ENCODE measurements at places on chromosomes 7 and 10.

DNA sequence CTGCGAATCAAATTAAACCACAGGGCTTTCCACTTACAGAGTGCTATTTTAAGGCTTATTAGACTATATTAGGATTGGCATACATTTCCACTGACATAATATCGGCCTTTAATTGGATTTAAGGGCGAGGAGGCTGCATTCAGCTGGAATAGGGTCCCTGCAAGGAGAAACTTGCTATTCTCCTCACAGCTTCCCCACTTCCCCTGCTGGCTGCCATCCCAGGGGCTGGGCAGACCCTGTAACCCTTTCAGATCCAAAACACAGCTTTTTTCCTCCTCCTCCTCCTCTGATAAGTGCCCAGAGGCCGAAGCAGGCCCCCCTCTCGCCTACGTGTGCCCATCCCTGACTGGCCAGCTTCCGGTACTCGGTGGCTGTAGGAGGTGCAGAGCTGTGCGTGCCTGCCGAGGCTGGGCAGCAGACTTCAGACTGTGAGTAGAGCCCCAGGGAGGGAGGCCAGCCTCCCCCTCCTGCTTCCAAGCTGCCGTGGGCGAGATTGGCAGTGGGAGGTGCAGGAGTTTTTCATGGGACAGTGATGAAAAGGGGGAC is 224.2 kb downstream of the PLXNA4 start:
- no peak for DNase-seq

DNA sequence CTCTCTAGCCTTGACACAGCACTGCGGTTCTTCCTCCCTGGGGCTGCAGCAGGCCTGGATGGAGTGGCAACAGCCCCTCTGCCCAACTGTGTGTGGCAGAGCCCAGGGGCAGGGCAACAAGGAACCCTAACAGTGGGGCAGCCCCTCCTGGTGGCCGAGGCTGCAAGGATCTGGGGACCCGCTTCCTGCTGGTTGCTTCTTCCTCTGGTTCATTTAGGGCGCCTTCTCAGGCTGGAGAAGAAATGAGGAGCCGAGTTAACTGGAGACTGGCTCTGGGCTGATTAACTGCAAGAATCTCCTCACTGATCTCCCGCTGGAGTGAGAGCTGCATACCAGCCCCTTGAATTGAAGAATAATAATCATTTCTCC is 80.1 kb upstream of the EMX2 start:
- DNase-seq: peak; percentile 64

GRCh38 chr7:25391961-25392587 is 163.8 kb upstream of the NPVF start:
- no peak for DNase-seq

DNA sequence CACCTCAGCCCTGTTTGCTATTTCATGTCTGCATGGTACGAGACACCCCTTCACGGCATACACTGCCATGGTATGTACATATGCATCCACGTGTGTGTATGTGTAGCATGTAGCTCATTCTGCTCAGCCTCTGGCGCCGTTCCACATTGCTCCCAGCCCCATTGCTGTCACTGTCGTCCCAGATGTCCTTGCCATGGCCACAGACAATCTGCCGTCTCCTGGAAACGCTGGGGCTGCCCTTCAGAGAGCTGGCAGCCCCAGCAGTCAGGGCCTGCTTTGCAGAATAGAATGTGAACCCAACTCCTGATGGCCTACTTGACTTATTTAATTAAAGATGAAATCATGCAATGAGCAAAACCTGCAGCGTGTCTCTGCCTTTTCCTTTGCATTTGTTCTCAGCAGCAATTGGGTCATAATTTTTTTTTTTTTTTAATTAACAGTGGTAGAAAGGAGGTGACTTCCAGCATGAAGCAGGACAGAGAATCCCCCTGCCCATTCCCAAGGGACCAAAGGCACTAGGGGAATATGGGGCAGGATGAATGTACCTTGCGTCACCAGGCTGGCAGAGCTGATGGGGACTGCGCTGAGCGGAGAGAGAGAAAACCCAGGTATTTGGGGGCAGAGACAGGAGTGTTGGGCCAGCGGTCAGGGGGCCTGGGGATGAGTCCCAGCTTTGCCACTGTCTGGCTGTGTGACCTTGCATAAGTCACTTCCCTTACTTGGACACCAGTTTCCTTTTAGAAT is 49.2 kb downstream of the CHST3 start:
- DNase-seq: no peak

DNA sequence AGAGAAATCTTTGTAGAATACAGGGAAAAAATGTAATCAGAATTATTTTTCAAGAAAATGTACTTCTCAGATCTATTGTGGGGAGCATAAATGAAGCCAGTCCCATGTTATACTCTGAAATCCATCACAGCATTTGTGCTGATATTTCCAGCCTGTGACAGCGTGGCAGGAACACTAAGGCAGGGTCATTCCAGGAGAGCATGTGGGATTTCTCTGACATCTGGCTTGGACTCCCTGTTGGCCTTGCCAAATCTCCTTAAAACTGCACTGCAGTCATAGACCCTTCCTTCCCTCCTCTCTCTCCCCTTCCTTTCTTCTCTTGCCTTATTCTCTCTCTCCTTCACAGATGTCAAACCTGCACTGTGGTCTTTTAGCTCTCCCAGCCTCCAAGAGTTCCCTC is 6.5 kb upstream of the TSPAN13 start:
- DNase-seq: no peak

- no peak for DNase-seq
These were observed 392.0 kb downstream of the NRG3 start for GRCh38 chr10:82267014-82267413.

DNA sequence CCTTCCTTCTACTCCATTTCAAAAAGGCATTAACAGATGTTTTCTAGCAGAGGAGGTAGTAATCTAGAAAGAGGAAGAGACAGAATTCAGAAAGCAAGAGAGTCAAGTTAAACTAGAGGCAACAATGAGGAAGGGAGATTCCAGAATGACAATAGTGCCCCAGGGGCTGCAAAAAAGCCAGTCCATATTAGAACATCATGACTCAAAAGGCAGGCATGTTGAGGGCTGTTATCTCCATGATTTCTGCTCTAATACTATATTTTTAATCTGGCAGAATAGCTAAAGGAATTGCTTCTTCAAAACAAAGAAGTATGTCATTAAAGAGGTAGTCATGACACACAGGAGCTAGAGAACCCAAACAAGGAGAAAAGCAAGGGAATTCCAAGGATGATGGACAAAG is 599.6 kb downstream of the INHBA start:
- DNase-seq: peak; percentile 36

Data from common myeloid progenitor, CD34-positive (primary cell).